ENCODE measurements at places on chromosomes 2 and 18.
A peak's percentile ranks its signal among the peaks of the same experiment; 100 is the strongest.

- DNase-seq, result no peak
Observed at GRCh38 chr2:172435606-172435911, 8.2 kb downstream of the ITGA6 start.

DNA sequence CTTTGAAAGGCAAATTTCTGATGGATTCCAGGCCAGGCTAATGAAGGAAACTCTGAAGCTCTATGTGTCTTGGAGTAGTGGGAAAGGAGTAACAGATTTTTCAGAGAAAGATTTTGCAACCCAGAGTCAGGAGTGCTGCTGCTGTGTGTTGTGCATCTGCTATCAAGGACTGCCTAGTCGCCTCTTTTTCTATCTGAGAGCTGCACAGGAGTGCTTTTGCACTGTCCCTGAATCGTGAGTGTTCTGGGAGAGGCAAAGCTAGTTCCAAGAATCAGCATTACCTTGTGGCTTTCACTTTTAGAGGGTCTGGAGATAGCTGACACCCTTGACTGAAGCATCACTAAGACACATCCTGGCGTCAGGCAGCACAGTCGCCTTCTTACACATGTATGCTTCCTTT lies 336.4 kb downstream of the PARD3B start:
- DNase-seq, result no peak

- no peak for DNase-seq
Observed at GRCh38 chr2:12488352-12489318, 228.1 kb upstream of the TRIB2 start.

GRCh38 chr18:76463872-76464271 lies 31.2 kb downstream of the ZNF516 start:
- no peak for DNase-seq

- no peak for DNase-seq
Observed at GRCh38 chr2:241584436-241584835, 25.9 kb downstream of the BOK start.

GRCh38 chr2:203802342-203803052 lies 65.1 kb upstream of the CTLA4 start:
- DNase-seq, result no peak

- no peak for DNase-seq
Observed at GRCh38 chr2:26915316-26915715, 55.1 kb upstream of the MAPRE3 start.

- no peak for DNase-seq
Observed at GRCh38 chr2:169069341-169069740, at the start of gene DHRS9. TSS of gene DHRS9 (plus strand) at chr2:169069563. CDS start at chr2:169081582, 12,019 bp downstream.

GRCh38 chr2:35787302-35788031 lies 568.1 kb upstream of the CRIM1 start:
- DNase-seq, result no peak

DNA sequence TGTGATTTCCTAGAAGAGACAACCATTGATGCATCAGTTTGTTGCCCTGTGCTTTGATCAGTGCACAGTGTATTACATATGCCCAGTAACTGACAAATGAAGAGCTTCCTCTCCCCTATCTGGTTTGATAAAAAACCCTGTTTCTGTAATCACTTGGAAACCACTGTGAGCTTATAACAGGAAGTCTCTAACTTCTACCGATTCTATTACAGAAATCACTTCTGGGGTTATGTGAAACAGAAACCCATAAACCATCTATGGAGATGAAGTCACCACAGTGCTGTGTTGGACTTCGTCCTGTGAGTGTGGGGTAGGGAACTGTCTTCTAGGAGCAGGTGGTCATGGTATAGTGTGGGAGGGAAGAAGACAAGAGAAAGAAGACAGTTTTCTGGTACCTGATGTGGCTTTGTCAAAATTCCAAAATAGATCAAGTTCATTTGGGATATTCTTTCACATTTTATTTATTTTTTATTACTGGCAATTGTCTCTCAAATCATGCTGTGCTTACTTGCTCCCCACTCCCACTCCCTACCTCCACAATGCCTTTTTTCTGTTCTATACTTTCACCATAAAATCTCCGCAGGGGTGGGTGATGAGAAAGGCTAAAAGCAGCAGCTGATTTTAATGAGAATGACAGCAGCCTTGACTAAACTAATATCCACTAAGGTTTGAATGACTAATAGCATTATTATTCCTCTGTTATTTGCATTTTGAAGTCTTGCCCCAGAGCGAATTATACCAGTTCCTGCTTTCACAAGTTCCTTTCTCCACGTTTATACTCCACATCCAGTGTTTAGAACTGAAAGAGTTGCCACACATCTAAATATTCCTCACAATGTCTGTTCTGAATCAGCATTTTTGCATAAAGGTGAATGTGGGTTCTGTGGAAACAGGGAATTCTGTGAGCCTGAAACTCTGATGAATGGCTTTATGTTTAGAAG lies 41.7 kb upstream of the RND3 start:
- no peak for DNase-seq

DNA sequence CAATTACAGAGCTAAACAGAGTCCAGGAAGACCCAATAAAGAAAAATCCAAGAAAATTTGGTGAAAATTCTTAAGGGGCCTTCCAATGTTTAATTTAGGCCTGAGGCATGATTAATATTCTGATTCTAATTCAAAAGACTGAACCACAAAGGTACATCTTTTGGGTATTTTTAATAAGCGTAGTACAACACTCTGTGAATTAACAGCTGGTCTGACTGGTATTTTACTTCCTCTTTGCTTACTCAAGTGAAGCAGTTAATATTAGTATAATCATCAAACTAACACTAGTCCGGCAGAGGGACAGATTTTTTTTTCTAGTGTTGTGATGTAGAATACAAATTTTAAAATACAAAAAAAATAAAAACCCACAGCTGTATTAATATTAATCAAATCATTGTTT lies 652.9 kb downstream of the NR4A2 start:
- no peak for DNase-seq

GRCh38 chr2:215540658-215541057 lies 104.8 kb upstream of the FN1 start:
- no peak for DNase-seq

- DNase-seq, result peak; percentile 61
Observed at GRCh38 chr2:173353556-173353955, 1.1 kb upstream of the CDCA7 start.

DNA sequence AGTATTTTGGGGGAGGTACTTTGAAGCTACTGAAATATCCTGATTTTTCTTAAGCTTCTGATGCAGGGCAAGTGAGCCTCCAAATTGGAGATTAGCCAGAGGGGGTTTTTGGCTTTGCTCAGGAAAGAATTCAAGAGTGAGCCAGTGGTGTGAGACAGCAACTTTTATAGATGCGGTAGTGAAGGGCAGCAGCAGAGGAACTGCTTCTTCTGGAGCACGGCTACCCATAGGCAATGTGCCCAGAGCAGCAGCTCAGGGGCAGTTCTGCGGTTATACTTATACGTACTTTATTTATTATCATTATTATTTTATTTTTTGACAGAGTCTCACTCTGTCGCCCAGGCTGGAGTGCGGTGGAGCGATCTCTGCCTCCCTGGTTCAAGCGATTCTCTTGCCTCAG lies 19.8 kb upstream of the NT5DC4 start:
- no peak for DNase-seq

GRCh38 chr2:39455826-39456225 lies 18.7 kb upstream of the MAP4K3 start:
- DNase-seq, result no peak

DNA sequence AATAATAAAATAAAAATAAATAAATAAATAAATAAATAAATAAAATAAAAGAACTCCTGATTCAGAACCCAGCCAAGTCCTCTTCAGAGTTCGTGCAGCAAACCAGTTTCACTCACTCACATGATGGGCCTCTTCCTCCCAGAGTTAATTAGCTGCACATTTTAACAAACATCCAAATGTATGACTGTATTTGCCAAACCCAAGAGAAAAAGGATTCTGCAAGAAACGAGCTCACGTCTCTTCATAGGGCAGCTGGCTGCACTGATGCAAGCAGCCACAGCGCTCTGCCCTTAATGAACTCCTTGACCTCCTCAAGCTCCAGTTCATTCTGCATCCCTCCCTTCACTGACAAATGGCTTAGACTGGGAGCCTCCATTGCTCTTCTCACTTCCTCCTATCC lies 55.1 kb downstream of the MREG start:
- DNase-seq, result no peak

DNA sequence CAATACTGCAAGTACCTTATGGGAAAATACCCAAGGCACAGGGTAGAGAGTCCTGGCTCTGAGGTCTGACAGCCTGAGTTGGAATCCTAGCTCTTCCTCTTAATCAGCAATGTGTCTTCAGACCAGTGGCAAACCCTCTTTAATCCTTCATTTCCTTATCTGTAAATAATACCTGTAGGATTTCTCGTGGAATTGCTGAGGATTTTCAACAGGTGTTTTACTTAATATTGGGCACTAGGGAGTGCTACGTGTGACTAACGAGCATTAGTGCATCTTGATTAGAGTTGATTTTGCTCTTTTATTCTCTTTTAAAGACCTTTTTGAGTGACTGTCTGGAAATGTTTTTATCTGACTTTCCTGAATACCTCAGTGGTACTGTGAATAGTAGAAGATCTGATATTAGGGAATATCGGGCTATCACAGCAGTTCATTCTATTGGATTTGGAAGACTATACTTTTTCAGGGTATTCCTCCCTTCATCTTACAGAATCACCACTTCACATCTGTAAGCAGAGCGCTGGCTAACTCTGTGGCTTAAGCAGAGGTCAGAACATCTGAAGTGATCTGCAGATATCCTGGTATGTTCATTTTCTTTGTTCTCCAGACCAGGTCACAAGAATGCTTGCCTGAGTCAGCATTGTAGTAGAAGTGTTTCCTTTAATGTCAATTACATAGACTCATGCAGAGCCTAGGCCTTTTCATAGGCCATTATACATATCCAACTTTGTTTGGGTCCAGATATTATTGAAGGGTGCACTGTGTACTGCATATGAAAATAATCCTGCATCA lies 49.1 kb downstream of the ARHGAP28 start:
- DNase-seq, result peak; percentile 38

DNA sequence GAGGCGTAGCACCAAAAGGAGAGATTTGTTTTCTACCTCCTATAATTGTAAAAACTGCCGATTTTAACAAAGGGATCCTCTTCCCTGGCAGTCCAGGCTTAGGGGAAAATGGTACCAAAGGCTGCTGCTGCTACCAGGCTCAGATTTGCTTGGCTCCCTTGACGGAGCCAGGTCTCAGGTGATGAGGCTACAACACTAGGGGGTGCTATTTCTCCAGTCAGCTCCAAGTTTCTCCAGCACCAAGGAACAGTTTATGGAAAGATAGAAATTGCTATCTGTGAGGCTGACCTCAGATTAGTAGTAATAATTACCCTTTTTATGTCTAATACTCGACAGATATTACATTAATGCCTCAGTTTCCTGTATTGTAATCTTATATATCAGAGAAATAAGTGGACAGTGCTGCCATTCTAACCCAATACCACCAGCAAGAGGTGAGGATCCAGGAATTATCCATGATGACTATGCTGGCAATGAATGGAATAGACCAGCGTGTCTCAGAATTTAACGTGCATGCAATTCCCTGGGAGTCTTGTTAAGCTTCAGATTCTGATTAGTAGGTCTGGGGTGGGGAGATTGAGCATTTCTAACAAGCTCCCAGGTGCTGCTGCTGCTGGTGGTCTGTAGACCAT lies 111.3 kb downstream of the ESCO1 start:
- peak; percentile 83 for DNase-seq

DNA sequence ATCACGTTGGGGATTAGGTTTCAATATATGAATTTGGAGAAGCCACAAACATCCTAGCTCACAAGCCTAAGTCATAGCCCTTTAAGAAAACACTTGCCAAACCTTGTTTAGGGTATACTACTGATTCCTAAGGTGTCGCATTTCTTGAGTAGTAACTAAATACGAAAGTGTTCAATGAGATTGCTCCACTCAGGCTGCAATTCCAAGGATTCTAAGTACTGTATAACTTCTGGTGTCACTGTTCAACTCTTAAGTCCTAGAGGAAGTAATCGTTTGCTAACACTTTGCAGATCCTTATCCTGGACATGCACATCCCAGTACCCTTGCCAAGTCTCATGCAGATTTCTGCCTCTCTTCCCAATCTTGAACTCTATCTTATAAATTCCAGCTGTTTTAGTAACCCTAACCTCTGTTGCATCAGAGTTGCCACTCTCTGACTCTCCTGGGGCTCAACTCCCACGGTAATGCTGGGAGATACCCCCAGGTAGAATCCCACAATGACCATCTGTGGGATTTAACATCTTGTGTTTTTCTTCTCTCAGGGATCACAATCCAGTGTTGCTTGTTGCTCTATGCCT lies 122.4 kb downstream of the HIBCH start:
- DNase-seq, result no peak

- DNase-seq, result no peak
Observed at GRCh38 chr2:98903064-98903355, 33.0 kb downstream of the CRACDL start.

DNA sequence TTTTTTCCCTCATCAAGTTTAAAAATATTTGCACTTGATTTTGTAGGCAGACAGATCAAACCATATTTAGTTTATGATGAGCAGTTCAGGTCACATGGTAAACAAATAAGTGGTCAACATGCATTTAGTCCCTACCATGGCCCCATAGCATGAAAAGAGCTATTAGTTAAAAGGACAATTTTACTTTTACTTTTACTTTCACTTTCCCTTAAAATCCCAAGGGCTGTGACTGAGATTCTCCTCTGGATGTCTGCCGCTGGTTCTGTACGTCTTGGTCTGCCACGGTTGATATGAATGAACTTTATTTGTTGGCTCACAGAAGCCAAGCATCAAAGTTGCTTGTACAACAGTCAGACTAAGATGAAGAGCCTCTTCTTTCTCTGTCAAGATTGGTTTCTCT lies 626.2 kb upstream of the CDH7 start:
- DNase-seq, result no peak

DNA sequence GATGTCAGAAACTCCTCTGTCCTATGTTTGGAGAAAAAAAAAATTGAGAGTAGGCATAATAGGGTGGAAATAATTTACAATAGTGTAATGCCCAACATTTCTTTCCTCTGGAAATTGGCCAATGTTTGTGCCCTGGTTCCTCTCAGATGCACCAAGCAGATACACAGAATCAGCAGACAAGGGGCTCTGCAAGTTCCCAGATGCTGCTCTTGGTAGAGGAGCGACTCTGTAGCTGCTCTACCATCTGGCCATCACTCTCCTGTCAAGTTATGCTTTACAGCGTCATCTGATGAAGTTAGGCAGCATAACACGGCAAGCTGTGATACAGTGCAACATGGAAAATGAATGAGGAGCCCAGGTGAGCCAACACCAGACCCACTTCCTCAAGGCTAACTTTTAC lies 1.6 kb downstream of the DYTN start:
- peak; percentile 27 for DNase-seq

GRCh38 chr18:59990121-59990823 lies 90.5 kb downstream of the PMAIP1 start:
- DNase-seq, result no peak

GRCh38 chr2:126913329-126913728 lies 14.6 kb downstream of the TEX51 start:
- no peak for DNase-seq

GRCh38 chr2:60414495-60415138 lies 138.8 kb downstream of the BCL11A start:
- DNase-seq, result no peak

GRCh38 chr2:133303150-133303549 lies 265.1 kb downstream of the NCKAP5 start:
- DNase-seq, result no peak

DNA sequence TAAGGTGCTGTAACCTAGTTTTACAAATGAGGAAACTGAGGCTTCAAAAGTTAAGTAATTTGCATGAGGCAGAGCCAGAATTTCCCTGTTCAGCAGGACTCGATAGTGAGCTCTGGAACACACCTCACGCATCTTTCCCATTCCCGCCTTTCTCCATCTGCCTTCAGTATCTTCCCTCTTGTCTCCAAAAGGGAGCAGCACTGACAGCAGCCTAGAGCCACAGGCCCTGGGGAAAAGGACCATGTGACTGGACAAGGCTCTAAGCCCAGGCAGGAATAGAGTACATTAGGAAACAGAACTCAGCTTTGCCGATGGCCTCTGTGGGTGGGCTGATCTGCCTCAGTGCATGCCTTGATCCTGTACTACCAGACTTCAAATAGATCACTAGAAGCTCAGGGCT lies 21.5 kb downstream of the GPR155 start:
- peak; percentile 80 for DNase-seq
